ENCODE measurements at places on chromosomes 11 and 22.

DNA sequence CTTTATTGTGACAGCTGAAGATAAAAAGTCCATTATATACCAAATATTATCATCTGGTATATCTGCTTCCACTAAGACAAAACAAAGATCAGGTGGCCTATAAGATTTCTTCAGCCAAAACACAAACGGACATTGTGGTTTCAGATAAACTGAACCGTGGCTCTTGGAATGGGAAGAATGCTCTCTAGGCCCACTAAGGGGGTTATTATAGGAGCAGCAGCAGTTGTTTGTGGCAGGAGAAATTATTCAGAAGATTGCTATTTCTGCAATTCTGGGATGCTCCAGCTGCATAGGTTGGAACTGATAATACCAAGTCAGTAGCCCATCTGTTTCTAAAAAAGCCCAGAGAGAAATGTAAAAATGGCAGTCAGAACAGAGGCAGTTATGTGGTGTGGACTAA, 145.3 kb downstream of the NCAM1 start:
- DNase-seq: no peak

DNA sequence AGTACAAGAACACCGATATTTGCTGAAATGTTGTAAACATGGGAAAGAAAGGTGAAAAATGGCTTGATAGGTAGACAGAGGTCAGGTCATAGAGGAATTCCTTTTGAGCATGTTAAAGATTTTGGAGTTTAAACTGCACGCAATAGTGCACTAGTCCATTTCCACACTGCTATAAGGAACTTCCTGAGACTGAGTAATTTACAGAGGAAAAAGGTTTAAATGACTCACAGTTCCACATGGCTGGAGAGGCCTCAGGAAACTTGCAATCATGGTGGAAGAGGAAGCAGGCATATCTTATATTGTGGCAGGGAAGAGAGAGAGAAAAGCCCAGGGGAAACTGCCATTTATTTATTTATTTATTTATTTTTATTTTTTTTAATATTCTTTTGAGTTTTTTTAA, 5.0 kb downstream of the OR10A5 start:
- no peak for DNase-seq

GRCh38 chr11:87634331-87634730, 540.9 kb downstream of the RAB38 start:
- no peak for DNase-seq

DNA sequence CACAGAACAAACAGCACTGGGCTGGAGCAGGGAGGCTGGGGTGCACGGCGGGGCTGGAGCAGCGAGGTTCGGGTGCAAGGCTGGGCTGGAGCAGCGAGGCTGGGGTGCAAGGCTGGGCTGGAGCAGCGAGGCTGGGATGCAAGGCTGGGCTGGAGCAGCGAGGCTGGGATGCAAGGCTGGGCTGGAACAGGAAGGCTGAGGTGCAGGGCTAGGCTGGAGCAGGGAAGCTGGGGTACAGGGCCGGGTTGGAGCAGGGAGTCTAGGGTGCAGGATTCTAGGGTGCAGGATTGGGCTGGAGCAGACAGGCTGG, 198.5 kb downstream of the BRD1 start:
- no peak for DNase-seq
